Left ventricle myocardium inferior (tissue), 1 donor: ENCODE measurements at places on chromosomes 13 and 19. TPM values are rescaled to one million over a fixed set of nuclear protein-coding genes. Genes with fewer than 3 reads are reported as not detected.

Gene ADGRE3
- total RNA-seq = not detected

Gene CYP2A6
- total RNA-seq = not detected

Gene CGB5
- not detected for total RNA-seq

Gene SPACA4
- total RNA-seq = not detected

Gene TBXA2R
- 2.3 TPM for total RNA-seq

Gene CLEC17A
- not detected for total RNA-seq

Gene FFAR3
- total RNA-seq = not detected

Gene PCID2
- 54.5 TPM for total RNA-seq

Gene IFNL1
- not detected for total RNA-seq

Gene MEGF8
- 34.3 TPM for total RNA-seq

Gene PSG7
- total RNA-seq = not detected

Gene SLC25A41
- 0.16 TPM for total RNA-seq

Gene CEACAM21
- total RNA-seq = 0.60 TPM

Gene TUBA3C
- not detected for total RNA-seq

Gene SYCN
- total RNA-seq = not detected
